Skeletal muscle tissue (tissue), 5 donors: ENCODE measurements at places on chromosomes 1 and 21. TPM values are rescaled to one million over a fixed set of nuclear protein-coding genes. Genes with fewer than 3 reads are reported as not detected.

VCAM1 gene
- 26.1 TPM for total RNA-seq

C8B gene
- not detected for total RNA-seq

KRTAP6-1 gene
- total RNA-seq, result not detected

FCN3 gene
- total RNA-seq, result not detected

TEX38 gene
- not detected for total RNA-seq

TFF2 gene
- total RNA-seq, result not detected

TENT5C gene
- total RNA-seq, result 48.0 TPM

CR1L gene
- total RNA-seq, result 2.6 TPM

SLC22A15 gene
- under 0.01 TPM for total RNA-seq

CA14 gene
- total RNA-seq, result 2.1 TPM

ZBTB8A gene
- 10.4 TPM for total RNA-seq

SLAMF6 gene
- 0.52 TPM for total RNA-seq

TRIM45 gene
- total RNA-seq, result 7.3 TPM

HSPB7 gene
- 5.7 TPM for total RNA-seq

PLA2G2F gene
- not detected for total RNA-seq
